ENCODE measurements at places on chromosomes 11 and 22.
A peak's percentile ranks its signal among the peaks of the same experiment; 100 is the strongest.

DNA sequence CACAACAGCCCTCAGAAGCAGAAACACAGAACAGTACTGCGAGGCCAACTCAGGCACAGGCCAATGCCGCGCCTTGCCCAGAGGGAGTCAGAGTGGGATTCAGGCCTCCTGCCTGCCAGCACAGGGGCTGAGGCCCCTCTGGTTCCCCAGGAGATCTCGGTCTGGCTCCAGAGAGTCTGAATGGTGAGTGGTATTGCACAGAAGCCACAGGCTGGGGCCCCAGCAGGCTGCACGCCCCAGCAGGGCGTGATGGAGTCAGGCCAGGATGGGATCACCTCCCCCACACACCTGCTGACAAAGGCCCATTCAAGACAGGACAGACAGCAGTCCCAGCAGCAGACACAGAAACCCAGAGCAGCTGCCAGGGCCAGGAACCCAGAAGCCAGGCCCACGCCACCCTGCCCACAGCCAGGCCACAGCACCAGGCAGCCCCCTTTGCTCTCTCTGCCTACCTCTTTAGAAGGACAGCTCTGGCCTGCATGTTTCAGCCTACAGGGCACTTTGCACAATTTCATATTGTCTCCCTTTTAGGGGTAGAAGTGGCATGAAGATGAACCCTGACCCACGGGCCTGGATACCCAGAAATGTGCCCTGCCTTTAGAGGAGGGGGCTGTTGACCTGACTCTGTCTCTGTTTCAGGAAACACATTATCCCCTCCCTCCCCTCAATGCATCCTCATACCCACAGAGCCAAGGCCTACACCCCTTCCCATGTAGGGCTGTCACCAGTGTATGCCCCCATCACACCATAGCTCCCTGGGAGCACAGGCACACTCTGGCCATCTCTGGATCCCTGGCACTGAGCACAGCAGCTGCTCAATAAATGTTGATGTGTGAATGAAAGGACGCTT, 6.1 kb downstream of the FXYD6 start:
- peak; percentile 38 for DNase-seq

DNA sequence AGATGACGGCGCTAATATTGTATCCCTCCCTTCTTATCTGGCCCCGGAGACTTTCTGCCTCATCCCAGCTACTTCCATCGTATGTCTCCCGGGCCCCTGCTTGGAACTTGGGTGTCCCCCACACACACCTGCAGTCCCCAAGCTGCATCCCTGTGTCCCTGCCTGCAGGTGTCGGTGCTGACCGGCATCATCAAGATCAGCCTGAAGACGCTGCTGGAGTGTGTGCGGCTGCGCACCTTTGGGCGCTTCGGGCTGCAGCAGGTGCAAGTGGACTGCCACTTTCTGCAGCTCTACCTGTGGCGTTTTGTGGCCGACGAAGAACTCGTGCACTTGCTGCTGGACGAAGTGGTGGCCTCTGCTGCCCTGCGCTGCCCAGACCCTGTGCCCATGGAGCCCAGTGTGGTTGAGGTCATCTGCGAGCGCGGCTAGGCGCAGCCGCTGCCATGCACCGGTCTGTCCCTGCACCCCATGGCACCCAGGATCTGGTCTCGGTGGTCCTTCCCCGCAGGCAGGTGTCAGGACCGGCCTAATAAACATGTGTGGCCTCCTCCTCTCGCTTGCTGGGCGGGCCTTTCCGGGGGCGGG, 421 bp upstream of the TM7SF2 start:
- DNase-seq, result no peak

DNA sequence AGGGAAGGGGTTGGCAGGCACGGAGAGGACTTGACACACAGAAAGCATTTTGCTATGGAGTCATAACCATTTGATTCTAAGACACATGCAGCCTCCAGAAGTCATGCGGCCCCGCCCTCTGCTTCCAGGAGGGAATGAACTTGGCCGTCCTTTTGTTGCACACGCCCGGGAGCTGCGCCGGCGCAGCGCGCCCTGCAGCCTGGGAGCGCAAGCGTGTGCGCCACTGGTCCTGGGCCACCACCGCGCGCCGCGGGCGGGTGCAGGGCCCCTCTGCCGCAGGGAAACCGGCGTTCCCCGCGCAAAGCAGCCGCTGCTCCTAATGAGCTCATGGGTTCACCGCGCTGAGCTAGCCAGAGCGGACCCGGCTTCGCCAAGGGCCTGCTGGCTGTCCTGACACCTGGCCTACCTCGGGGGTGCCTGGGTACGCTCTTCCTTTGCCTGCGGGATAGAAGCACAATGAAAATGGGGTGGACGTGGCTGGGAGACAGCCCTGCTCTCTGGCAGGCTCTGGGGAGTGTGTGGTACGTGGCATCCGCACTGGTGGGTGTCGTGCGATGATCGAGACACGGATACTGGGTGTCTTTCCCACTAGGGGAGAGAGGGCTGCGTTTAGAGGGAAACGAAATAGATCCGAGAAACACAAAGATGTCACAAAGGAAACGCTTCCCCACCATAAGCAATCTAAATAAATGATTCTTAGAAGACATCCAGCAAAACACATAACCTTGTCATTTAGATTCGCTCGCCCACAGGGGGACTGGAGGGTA, 669 bp downstream of the MICAL3 start:
- DNase-seq, result peak; percentile 86

GRCh38 chr11:19697721-19698121, 14.9 kb upstream of the NAV2 start:
- no peak for DNase-seq

DNA sequence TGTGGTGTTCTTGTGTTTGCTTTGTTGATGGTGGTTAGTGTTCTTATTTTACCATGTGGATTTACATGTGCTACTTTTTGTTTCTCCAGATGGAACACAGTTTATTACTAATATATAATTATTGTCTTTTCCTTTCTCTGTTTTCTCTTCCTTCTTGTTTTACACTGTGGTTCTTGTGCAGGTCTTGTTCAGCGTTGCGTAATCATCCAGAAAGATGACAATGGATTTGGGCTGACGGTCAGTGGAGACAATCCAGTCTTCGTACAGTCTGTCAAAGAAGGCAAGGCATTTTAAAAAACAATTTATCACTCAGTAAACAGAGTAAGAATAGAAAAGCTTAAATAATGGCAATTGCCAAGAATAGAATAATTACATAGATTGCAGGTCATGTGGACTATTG, 84.4 kb downstream of the ARHGEF12 start:
- DNase-seq, result no peak

- DNase-seq, result no peak
Measured at GRCh38 chr11:101872171-101872882, 42.5 kb upstream of the CEP126 start.

DNA sequence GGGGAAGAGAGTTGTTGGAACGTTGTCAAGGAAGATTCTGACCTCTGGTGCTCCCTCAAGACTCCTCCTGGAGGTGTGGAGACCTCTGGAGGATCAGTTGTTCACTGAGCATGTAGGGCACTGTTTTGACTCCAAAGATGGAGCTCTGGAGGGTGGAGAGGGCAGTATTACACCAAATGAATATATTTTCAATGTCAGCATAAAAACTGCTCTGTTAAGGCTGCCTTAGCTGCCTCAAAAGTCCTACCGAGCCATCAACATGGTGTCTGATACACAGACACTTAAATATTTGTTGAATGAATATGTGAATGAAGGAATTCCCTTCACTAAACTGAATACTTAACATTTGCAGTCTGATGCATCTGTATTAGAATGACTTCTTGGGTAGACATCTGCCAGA, 144.2 kb upstream of the SPON1 start:
- no peak for DNase-seq

DNA sequence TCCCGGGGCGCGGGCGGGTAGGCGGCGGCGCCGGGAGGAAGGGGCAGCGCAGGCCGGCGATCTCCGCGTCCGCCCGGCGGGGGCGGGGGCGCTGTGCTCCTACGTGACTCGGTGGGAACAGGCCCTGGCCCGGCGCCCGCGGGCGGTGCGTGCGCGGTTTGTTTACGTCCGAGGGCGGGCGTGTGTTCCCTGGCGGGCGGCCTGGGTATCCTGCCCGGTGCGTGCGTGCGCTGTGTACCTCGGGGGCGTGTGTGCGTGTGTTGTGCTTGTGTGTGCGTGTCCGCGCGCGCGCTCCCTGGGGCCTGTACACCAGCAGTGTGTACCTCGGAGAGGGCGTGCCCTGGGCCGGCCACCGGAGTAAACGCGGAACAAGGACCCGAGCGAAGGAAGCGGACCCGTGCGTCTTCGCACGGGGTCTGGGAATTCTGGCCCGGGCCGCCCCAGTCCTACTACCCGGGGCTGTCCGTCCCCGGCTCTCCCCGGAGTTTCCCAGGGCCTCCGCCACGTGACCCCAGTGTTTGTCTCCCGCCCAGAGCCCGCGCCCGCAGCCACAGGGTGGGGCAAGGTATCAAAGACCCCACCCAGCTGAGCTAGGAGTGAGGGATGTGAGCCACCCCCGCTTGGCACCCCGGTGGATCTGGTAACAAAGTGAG, 769 bp downstream of the MAFF start:
- peak; percentile 76 for DNase-seq

DNA sequence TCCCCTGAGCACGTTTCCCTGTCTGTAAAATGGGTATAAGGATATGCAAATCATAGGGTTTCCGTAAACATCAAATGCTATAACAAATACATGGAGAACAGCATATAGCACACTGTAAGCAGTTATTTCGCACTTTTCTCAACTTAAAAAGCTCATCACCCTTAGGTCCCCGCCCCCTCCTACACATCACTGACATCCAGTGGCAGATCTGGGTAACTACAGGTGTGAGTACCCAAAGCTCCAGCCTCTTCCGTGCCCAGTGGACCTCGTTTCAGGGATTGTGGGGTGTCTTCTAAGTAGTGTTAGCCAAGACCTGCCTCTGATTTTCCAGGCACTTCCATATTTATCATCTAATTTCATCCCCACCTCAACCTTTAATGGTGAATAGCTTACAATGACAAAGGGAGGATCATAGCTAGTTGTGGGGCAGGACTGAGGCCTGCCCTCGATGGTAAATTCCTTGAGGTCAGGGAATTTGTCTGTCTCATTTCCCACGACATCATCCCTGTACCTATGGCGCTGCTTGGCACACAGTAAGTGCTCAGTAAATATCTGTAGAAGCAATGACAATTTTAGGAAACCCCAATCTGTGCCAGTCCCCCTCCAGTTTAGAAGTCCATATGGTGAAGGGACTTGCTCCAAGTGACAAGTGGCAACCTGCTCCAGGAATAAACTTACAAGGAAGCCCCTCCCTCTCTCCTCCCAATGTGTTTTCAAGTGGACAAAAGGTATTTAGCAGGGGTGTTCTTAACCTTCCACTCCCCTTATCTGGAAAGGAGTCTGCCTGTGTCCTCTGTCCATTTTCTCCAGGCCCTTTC, 340.5 kb downstream of the TENM4 start:
- peak; percentile 26 for DNase-seq

GRCh38 chr11:44306052-44306917, 3.7 kb downstream of the ALX4 start:
- DNase-seq, result no peak

DNA sequence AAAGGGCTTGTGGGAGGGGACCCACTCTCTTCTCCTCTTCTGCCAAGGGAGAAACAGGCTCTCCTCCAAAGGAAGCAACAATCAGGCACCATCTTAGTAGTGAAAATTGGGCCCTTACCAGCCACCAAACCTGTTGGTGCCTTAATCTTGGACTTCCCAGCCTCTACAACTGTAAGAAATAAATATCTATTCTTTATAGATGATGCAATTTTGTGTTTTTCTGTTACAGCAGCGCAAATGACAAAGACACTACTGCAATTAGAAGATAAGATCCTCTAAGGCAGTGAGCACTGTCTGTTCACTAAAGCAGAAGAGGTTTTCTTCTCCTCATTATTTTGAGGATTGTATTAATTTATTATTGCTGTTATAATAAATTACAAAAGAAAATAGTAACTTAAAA, 691.4 kb upstream of the CCDC179 start:
- no peak for DNase-seq

GRCh38 chr22:32836280-32837123, 35.0 kb downstream of the TIMP3 start:
- DNase-seq, result no peak

- peak; percentile 23 for DNase-seq
Measured at GRCh38 chr11:105466582-105467228, 143.2 kb upstream of the GRIA4 start.

DNA sequence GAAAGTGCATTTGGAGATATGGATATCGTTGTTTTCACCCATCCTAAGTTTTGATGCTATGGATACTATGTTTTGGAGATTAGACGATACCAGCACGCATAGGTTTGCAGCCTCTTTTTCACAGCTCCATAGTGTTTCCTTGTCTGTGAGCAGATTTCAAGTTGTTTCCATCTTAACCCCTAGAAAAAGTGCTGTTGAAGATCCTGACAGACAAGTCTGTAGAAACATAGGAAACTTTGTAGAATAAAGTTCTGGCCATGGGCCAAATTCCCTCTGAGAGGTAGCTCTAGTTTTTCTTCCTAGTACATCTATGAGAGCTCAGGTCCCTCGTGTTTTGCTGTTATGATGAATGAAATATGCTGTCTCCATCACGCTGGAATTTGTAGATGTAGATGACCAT, 32.4 kb downstream of the ST3GAL4 start:
- no peak for DNase-seq

DNA sequence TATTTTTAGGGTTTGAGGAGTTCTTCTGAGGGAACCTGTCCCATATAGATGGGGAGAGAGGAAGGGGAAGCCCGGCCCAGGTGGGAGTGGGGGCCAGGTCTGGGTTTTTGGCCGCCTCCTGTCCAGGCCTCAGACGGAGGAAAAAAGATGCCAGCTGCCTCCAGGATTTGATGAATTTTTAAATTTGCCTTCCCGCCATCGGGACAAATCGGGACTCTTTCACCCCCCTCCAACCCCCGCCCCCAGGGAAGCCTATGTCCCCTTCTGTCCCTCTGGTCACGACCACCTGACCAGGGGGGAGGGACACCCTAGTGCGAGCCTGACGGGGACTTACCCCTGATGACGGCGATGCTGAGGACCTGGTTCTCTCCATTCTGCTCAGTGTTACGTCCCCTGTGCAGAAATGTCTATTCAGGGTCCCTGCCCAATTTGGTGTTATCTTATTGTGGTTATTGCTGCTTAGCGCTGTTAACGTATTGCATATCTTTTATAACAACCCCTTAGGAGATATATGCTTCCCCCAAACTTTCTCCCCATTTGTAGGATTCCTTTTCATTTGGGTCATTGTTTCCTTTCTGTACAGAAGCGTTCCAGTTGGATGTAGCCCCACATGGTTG, 115.9 kb upstream of the GRK3 start:
- DNase-seq, result peak; percentile 12

DNA sequence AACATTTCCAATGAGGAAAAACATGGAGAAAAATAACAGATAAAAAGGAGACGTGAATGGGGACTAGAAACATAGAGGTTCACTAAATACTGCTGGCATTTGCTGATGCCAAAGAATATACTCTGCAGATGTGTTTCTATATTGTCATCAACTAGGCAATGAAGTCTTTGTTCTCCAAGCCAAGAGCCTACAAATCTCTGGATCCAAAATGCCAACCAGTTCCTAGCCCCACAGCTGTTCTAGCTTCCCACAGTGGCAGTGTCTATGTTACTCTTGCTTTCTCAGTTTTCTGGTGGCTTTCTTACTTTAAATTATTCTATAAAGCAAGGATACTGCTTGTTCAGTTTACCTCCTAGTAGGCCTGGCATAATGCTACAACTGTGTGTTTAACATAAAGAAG, 977.9 kb upstream of the CCDC90B start:
- no peak for DNase-seq

GRCh38 chr22:30263883-30264282, 2.8 kb downstream of the OSM start:
- no peak for DNase-seq
